Thoracic aorta (tissue), 2 donors: ENCODE measurements at places on chromosomes 5 and 9. TPM values are rescaled to one million over a fixed set of nuclear protein-coding genes. Genes with fewer than 3 reads are reported as not detected.
A peak's percentile ranks its signal among the peaks of the same experiment; 100 is the strongest.

DNA sequence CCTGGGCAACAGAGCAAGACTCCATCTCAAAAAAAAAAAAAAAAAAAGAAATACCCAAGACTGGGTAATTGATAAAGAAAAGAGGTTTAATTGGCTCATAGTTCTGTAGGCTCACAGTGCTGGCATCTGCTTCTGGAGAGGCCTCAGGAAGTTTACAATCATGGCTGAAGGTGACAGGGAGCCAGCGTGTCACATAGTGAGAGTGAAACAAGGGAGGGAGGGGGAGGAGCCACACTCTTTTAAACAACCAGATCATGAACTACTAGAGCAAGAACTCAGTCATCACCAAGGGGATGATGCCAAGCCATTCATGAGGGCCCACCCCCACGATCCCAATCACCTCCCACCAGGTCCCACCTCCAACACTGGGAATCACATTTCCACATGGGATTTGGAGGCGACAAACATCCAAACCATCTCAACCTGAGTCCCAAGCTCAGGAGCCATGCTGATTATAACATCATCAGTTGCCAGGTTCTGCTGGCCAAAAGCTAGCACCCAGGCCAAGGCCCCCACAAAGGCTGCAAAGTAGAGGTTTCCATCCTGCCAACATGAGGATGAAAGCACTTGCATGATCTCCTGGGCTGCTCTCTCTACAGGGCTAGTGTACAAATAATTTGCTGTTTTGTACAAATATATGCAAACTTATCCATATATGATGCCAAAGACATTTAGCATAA, 15.3 kb downstream of the DENND1A start:
- H3K27me3 ChIP-seq, result no peaks in the 10 kb centered on the region
- no peak overlapping the region for H3K4me3 ChIP-seq
- no peaks in the 10 kb centered on the region for H3K4me1 ChIP-seq
- no peak overlapping the region for H3K27ac ChIP-seq
- DNase-seq, result no peak

DNA sequence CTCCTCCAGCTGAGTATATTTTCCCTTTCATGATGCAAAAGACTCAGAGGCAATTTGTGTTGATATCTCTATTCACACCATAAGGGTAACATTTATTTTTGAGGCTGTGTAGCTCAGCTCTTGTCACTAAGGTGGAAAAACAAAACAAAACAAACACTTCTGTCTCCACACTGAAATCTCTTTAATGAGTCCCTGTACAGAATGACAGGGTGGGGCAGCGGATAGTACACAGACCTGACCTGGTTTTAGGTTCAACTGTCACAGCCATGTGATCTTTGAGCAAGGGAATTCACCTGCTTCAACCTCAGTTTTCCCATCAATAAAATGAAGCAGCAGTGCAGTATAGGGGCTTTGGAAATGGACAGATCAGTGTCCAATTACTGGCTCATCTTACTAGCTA, 29.3 kb downstream of the TLR4 start:
- H3K27ac ChIP-seq, result no peak overlapping the region
- no peaks in the 10 kb centered on the region for H3K36me3 ChIP-seq
- H3K27me3 ChIP-seq, result no peaks in the 10 kb centered on the region
- no peak for DNase-seq
- H3K4me1 ChIP-seq, result peaks cover 4% of the 10 kb centered on the region

WDR38 gene
- not detected for total RNA-seq

PCSK5 gene
- total RNA-seq, result 63.7 TPM

GRCh38 chr9:85427772-85428171, 314.0 kb downstream of the AGTPBP1 start:
- H3K36me3 ChIP-seq, result no peaks in the 10 kb centered on the region
- H3K27me3 ChIP-seq, result no peaks in the 10 kb centered on the region
- no peaks in the 10 kb centered on the region for H3K4me1 ChIP-seq
- DNase-seq, result no peak
- no peak overlapping the region for H3K27ac ChIP-seq

GRCh38 chr9:76573905-76574760, 115.2 kb downstream of the GCNT1 start:
- no peaks in the 10 kb centered on the region for H3K36me3 ChIP-seq
- H3K4me1 ChIP-seq, result peaks cover 2% of the 10 kb centered on the region
- no peak overlapping the region for H3K27ac ChIP-seq
- no peak overlapping the region for H3K4me3 ChIP-seq

- no peak overlapping the region for H3K27ac ChIP-seq
- H3K4me3 ChIP-seq, result no peak overlapping the region
- no peaks in the 10 kb centered on the region for H3K27me3 ChIP-seq
- H3K4me1 ChIP-seq, result peaks cover 13% of the 10 kb centered on the region
Measured at GRCh38 chr5:169013208-169013728, 287.7 kb downstream of the SLIT3 start.

DNA sequence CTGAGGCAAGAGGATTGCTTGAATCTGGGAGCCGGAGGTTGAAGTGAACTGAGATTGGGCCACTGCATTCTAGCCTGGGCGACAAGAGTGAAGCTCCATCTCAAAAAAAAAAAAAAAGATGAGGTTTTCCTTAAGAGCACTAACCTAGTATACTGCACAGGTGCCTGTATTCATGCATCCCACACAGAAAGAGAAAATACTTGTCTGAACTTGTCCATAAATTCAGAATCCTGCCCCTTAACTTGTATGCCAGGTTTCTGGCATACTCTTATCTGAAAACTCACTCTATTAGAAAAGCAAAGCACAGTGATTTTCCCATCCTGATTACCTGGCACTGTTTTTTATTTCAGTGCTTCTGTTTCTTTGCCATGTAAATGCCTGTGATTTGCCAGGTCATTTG, 125.3 kb upstream of the CDKN2B start:
- no peaks in the 10 kb centered on the region for H3K27me3 ChIP-seq
- H3K4me1 ChIP-seq, result no peaks in the 10 kb centered on the region
- H3K27ac ChIP-seq, result no peak overlapping the region
- no peak for DNase-seq
- H3K36me3 ChIP-seq, result no peaks in the 10 kb centered on the region

PCDHB8 gene
- 0.95 TPM for total RNA-seq

DNA sequence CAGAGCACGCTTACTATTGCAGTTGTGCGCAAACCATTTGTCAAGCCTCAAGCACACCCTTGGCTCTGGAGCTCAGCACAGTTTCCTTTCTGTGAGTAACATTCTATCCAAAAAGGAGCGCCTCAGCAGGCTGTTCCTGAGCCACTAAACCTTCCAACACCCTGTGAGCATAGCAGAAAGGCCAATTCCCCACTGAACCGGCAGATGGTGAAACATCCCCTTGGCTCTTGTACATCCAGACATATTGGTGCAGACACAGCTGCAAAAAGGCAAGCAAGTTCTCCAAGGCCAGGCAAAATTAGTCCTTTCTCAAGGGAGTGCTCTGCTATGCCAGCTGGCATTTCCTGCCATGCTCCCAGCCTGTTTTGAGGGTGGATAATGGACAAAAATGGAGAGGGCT, 44.1 kb upstream of the CEMIP2 start:
- DNase-seq, result peak; percentile 6
- peak overlapping the region; percentile 53 for H3K27ac ChIP-seq
- H3K4me3 ChIP-seq, result no peak overlapping the region
- H3K27me3 ChIP-seq, result no peaks in the 10 kb centered on the region
- H3K36me3 ChIP-seq, result no peaks in the 10 kb centered on the region

DNA sequence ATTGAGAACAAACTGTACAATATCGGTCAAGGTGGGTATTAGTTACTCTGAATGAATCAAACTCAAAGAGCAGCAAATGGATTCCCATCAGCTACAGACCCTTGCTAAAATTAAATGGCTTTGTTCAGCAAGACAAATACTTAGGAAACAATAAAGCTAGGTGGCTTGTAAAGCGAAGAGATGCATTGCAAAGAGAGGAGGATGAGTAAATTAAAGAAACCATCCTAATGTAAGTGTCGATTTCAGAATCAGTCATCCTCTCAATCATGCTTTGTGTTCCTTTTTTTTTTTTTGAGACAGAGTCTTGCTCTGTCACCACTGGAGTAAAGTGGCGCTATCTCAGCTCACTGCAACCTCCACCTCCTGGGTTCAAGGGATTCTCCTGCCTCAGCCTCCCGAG, 359.2 kb upstream of the ZNF462 start:
- H3K4me3 ChIP-seq, result no peak overlapping the region
- no peaks in the 10 kb centered on the region for H3K36me3 ChIP-seq
- no peaks in the 10 kb centered on the region for H3K4me1 ChIP-seq
- no peak overlapping the region for H3K27ac ChIP-seq
- DNase-seq, result no peak
- H3K27me3 ChIP-seq, result no peaks in the 10 kb centered on the region

DNA sequence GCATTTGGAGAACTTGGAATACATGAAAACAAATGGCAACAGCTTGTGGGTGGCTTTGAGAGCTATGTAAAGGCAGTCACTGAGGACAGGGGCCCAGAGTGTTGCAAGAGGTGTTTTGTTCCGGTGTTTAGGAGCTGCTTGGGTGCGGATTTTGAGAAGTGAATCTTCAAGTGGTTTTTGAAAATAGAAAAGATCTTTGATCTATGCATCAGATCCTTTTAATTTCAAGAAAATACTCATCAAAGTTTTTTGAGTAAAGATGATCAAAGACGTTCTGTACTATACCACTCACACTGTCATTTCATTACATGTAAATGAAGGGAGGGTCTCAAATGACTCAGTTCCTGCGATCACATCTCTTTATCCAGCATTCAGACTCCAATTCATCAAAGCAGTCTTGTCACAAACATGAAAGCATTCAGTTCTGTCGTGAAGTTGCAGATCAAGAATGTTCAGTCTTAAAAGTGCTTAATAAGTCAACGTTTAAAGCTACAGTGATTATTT, 112.5 kb downstream of the WDR41 start:
- no peak overlapping the region for H3K4me3 ChIP-seq
- no peaks in the 10 kb centered on the region for H3K36me3 ChIP-seq
- no peak for DNase-seq
- no peaks in the 10 kb centered on the region for H3K27me3 ChIP-seq
- peaks cover 16% of the 10 kb centered on the region for H3K4me1 ChIP-seq
- no peak overlapping the region for H3K27ac ChIP-seq

WDR36 gene
- total RNA-seq, result 29.4 TPM

DNA sequence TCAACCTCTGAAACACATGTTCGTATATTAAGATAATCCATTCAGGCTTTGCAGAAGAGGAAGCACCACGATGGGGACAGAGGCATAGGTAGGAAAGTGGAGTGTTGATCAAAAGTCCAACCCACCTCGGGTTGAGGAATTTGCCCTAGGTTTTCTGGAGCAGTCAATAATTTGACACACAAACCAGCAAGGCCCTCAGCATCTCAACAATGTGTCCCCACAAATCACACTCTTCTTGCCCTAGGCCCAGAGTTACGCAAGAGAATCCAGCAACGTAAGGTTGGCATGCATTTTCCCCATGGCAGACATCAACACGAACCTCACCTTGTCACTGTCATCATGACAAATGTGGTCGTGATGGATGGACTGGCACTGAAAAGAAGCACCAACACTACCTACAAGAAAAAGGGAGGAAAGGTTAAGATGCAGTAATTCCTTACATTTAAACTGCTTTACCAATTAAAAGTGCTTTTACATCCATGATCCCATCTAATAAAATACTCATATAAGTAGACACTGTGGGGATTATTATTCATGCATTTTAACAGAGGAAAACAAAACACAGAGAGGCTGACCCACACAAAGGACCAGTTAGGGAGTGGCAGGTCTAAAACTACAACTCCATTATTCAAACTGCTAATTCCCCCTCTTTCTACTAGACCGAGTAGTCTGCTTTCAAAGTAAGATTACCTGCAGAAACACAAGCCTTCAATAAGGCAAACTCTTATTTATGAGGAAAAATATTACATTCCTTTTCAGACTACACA, 24.4 kb upstream of the RNF38 start:
- no peak for DNase-seq
- H3K27me3 ChIP-seq, result no peaks in the 10 kb centered on the region
- H3K27ac ChIP-seq, result no peak overlapping the region
- H3K4me1 ChIP-seq, result no peaks in the 10 kb centered on the region
- H3K36me3 ChIP-seq, result peaks cover 4% of the 10 kb centered on the region
- no peak overlapping the region for H3K4me3 ChIP-seq

- DNase-seq, result no peak
- H3K27ac ChIP-seq, result no peak overlapping the region
- H3K4me3 ChIP-seq, result no peak overlapping the region
- H3K36me3 ChIP-seq, result no peaks in the 10 kb centered on the region
- H3K4me1 ChIP-seq, result no peaks in the 10 kb centered on the region
Measured at GRCh38 chr9:119343059-119343990, 25.9 kb downstream of the BRINP1 start.

PCDH12 gene
- total RNA-seq, result 5.1 TPM

GRCh38 chr9:127214421-127215267, 49.9 kb upstream of the GARNL3 start:
- H3K4me1 ChIP-seq, result peaks cover 5% of the 10 kb centered on the region
- H3K36me3 ChIP-seq, result no peaks in the 10 kb centered on the region
- no peak overlapping the region for H3K4me3 ChIP-seq

PLAC8L1 gene
- not detected for total RNA-seq

OR1J4 gene
- total RNA-seq, result not detected

LHX6 gene
- total RNA-seq, result 6.5 TPM

GDNF gene
- 1.3 TPM for total RNA-seq

- H3K27me3 ChIP-seq, result no peaks in the 10 kb centered on the region
- H3K27ac ChIP-seq, result no peak overlapping the region
- no peak for DNase-seq
- no peaks in the 10 kb centered on the region for H3K4me1 ChIP-seq
- no peaks in the 10 kb centered on the region for H3K36me3 ChIP-seq
Measured at GRCh38 chr5:178785999-178786398, 55.5 kb upstream of the ZNF354A start.

DNA sequence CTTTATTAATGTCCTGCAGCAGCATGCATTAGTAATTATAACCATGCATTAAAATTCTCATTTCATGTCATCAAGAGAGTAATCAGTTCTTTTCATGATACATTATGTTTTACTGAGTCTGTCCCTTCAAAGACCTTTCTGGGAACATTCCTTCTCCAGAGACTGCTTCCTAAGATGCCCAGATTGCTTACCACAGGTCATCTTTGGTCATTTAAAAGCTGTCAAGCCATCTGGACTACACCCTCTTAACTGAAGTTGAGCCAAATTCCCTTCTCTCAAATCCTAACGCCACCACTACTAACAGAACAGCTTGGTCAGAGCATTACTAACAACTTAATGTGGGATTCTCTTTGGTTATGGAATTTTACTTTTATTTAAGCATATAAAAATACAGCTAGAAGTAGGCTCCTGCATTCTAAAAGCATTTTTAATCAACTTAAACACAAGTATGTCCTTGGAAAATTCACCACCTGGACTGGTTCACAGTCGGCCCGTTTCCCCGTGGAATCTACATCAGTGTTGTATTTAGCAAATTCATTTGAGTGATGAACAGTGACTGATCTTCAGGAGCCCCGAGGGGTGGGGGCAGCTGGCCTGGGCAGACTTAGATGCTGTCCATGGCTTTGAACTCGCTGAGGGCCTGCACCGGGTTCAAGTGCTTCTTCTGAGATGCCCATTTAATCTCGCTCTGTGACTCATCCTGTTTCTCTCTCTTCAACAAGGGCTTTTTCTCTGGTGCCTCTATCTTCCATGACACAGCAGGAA, 92.8 kb upstream of the CCDC112 start:
- H3K36me3 ChIP-seq, result no peaks in the 10 kb centered on the region
- H3K4me1 ChIP-seq, result no peaks in the 10 kb centered on the region
- no peak overlapping the region for H3K4me3 ChIP-seq
- no peaks in the 10 kb centered on the region for H3K27me3 ChIP-seq
- no peak for DNase-seq

GRCh38 chr5:1445313-1445688, at the start of gene SLC6A3:
Gene SLC6A3, minus strand, starts transcription at chr5:1445440. Its CDS starts 2,243 bp downstream, at chr5:1443197.
- peaks cover 11% of the 10 kb centered on the region for H3K4me1 ChIP-seq
- H3K4me3 ChIP-seq, result peak within 1 kb of the TSS; percentile 35
- no peaks in the 10 kb centered on the region for H3K36me3 ChIP-seq
- H3K27me3 ChIP-seq, result peaks cover 7% of the 10 kb centered on the region

WHRN gene
- total RNA-seq, result 4.1 TPM
